ENCODE measurements at places on chromosomes 5 and 9. TPM values are rescaled to one million over a fixed set of nuclear protein-coding genes. Genes with fewer than 3 reads are reported as not detected.

The GMCL2 gene
- polyA plus RNA-seq: not detected

The ANGPTL2 gene
- polyA plus RNA-seq: 49.4 TPM

The PRDM9 gene
- not detected for polyA plus RNA-seq

The LAMC3 gene
- polyA plus RNA-seq: 2.1 TPM

The SKP1 gene
- polyA plus RNA-seq: 332 TPM

The PCDH12 gene
- polyA plus RNA-seq: 16.9 TPM

The PPP3R2 gene
- polyA plus RNA-seq: not detected

The SLC6A19 gene
- not detected for polyA plus RNA-seq

Data from hindlimb muscle (tissue), 1 donor.